ENCODE measurements at places on chromosomes 11 and 22.

- no peak for DNase-seq
These were observed 34.2 kb upstream of the DBX1 start for GRCh38 chr11:20194470-20194869.

DNA sequence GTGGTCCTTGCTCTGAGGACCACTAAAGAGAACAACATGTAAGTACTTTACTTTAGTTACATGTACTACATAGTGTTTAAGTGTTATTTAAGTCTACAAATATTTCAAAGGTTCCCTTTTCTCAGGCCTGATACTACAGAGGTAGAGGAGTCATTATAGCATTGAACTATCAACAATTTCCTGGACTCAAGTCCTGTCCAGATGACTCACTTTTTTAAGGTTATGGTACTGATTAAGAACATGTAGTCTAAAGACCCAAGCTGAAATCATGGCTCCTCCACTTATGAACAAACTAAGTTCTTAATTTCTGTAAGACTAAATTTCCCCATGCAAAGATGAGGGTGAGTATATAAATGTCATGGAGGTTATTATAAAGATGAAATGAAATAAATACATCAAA, 74.7 kb downstream of the NARS2 start:
- DNase-seq: no peak

DNA sequence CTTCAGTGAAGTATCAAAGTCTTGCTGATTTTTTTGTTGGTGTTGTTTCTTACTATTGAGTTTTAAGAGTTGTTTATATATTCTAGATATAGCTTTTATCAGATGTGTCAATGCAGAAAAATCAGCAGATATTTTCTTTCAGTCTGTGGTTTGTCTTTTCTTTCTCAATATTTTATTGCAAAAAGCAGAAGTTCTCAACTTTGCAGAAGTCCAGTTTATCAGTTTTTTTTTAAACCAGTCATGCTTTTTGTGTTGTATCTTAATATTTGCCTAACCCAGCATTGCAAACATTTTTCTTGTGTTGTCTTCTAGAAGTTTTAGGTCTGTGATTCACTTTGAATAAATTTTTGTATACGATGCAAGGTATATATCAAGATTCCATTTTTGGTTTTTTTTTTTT, 7.0 kb downstream of the ASRGL1 start:
- no peak for DNase-seq

DNA sequence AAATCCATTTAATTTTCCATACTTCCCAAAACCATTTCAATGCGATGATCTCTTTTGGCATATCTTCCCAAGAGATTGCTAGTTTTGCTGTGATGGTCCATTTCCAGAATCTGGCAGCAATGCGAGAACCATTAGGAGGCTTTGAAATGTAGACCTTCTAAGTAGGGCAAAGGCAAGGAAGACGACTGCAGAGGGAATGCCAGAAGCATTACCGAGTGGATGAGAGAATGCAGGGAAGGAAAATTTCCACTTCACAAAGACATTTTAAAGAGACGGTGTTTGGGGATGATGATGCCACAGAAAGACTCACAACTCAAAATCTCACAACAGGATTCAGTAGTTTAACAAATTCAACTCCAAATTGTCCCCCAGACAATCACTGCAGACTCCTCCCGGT, 471 bp upstream of the CEP126 start:
- peak; percentile 62 for DNase-seq

DNA sequence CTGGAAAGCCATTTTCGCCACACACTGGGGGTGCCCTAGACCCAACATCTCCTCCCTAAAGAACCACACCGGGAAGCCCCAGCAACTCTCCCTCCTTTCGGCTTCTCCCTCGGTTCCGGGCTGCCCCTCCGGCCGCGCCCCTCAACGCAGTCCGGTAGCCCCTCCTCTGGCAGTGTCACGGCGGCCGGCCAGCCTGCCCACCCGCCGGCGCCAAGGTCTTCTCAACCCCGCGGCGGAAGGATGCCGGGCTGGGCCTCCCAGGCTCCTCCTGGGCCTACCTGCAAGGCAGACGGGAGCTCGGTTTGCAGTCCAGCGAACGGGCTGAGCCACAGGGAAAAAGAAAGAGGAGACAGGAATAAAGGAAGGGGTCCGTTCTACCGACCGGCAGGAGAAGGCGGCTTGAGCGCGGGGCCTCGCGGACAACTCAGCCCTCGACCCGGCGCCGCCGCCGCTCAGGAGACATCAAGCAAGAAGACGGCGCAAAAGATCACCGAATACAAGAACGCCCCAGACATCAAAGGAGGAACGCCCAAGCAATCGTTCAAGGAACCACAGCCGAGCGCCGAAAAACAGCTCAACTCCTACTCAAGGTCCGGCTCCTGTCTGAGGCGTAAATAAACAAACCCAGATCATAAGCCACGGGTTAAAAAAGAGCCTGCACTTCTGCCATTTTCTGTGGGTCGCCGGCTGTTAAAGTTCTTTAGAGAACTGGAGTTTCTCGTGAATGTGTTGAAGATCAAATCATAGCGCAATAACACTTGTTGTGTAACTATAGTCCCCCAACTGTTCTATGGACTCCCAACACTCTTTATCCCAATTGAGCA, at the start of gene AMBRA1:
Gene AMBRA1, minus strand, starts transcription at position 474 of the 824 bp plus-strand sequence. CDS start 45,643 bp downstream, outside the sequence.
- DNase-seq: peak; percentile 90
